ENCODE measurements at places on chromosomes 6 and 20.
A peak's percentile ranks its signal among the peaks of the same experiment; 100 is the strongest.

- no peak for DNase-seq
Observed at GRCh38 chr6:118319416-118319815, 228.7 kb upstream of the PLN start.

DNA sequence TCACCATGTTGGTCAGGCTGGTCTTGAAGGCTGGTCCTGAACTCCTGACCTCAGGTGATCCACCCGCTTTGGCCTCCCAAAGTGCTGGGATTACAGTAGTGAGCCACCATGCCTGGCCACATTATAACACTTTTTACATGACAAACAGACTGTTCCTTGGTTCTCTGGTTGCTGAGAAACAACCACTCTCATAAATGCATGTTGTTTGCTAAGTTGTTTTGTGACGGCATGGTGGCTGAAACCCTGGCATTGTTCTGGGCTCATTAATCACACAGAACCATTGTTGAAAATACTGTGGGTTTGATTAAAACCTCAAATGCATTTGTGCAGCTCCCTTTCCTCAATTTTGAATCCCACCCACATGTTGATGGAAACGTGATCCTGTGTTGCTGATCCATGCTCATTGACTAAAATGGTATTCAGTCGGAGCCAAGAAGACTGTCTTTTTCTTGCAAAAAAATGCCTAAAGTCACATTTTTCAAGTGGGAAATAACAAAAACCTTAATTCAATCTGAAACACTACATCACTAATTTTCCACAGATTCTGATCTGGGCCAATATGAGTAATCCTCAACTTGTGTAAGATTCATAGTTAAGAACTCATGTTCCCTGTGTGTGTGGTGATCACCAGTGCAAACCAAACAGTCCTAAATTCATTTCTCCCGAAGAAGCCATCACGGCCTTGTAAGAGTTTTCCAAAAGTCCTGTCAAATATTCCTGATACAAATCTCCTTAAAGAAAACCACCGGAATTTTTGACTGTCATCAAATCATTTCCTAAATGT lies 132.8 kb downstream of the FNDC1 start:
- no peak for DNase-seq

DNA sequence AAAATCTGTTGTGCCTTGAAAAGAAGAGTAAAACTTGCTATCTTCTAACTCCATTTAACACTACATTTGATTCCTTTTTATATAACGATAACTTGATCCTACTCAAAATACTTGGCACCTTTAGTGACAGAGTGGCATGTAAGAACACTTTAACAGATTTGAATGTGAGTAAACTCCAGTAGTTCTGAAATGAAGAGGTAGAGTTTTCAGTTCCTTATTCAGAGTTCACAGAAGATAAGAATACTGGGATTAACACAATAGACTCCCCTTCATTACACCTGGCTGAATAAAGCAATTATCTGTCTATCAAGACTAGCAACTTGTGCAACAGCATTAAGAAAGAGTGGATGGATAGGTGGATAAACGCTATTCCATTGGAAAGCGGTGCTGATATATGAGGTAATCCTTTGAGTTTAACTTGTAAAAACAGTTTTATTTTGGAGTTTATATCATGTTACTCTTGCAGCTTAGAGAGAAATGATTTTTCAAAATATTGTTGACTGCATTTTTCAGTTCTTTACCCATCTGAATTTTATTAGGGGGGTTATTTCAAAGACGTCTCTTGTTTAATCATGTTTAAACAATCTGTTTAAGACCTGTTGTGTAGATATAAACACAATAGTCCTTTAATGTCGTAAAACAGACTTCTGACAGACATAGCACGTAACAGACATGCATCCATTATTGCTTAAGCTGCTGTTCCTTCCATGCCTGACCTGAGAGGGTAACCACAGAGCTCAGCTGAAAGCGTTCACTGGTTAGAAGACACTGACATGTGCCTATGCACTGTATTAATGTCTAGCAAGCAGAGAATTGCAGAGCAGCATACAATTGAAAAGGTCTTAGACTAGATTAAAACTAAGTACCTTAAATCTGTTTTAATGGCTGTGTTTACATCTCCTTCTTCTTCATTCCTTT lies 102.4 kb upstream of the SUPT3H start:
- DNase-seq = peak; percentile 56

GRCh38 chr20:6866741-6867140 lies 99.3 kb downstream of the BMP2 start:
- DNase-seq = no peak

DNA sequence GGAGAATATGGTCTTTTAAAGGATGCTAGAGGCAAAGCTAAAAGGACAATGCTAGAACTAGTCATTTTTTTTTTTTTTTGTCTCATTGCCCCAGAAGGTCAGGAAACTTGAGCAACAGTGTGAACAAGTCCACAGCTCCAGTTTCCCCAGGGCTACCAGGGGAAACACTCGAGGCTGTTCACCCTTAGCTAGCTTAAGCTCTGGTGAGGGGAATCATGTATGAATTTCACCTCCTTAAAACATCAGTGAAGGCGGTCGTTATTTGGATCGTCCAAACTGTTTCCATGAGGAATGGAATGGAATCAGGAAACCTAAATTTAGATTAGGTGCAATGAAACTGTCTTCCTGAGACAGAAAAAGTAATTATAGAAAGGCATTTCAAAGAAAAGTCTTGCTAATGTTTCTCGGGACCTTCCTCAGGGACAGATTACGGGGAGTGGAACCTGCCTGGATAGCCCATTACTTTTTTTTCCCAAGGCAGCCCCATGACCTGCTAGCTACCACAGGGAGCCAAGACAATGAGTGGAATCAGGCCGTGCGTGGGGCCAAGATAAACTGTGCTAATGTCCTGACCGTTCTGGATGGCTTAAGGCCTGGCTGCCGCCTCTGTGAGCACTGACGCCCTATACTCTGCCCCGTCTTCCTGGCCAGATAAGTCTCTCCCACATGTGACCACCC lies 164.8 kb upstream of the SGK1 start:
- no peak for DNase-seq

GRCh38 chr20:16321291-16321690 lies 252.0 kb downstream of the KIF16B start:
- no peak for DNase-seq

GRCh38 chr6:125789576-125790357 lies 993 bp upstream of the NCOA7 start:
- DNase-seq = peak; percentile 57

- DNase-seq = no peak
Observed at GRCh38 chr6:64010010-64010409, 374.4 kb downstream of the PHF3 start.

DNA sequence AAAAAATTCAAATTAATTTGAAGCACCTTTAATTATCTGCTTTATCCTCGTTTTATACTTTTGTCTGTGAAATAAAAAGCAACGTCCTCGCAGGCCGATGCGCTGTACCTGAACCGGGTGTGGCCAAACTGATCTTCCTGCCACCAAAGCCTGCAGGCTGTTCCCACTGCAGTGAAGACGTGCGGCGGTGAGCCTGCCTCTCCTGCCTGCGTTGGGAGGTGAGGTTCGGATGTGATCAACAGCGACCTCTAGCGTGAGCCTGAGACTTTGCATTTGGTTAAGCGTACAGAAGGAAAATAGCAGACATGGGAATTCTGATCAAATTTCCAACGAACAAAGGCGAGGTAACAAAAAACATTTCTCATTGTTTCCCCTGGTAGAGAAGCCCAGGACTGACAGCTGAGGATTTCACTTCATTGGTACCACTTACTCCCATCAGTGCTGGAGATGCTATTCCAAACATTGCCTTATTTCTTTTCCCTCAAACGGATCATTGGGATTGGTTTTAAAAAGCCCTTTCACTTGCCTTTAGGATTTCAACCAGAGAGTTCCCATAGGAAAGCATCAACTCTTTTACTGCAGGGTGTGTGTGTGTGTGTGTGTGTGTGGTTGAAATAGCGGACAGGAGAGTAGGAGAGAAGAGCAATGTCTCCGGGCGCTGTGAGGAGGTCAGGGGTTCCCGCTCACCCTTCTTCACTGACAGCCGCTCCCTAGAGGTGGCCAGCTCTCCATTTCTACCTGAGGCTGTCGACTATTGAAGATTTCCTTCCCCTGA lies 56.6 kb upstream of the CCN6 start:
- peak; percentile 89 for DNase-seq

DNA sequence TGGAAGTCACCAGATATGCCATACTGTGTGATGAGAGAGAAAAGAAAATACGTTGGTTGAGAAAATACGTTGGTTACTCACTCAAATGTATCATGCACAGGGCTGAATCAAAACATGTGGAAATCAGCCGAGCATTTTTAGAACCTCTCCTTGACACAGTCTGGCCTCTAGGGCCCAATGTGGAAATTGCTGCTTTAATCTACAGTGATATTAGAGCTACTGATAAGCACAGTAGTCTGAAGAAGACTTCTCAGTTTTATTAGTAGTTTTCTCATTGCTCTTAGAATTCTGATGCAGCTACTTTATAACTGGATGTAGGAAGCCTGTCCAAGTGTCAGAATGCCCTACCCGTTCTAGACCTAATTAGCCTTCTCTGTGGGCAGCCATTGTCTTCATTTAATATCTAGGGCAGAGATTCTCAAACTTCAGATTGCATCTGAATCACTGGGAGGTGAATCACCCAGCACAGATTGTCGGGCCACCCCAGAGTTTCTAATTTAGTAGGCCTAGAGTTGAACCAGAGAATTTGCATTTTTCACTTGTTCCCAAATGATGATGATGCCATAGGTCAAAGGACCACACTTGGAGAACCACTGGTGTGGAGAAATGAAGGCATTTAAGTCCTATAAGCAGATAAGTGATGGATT lies 229.1 kb downstream of the PLCB1 start:
- no peak for DNase-seq

DNA sequence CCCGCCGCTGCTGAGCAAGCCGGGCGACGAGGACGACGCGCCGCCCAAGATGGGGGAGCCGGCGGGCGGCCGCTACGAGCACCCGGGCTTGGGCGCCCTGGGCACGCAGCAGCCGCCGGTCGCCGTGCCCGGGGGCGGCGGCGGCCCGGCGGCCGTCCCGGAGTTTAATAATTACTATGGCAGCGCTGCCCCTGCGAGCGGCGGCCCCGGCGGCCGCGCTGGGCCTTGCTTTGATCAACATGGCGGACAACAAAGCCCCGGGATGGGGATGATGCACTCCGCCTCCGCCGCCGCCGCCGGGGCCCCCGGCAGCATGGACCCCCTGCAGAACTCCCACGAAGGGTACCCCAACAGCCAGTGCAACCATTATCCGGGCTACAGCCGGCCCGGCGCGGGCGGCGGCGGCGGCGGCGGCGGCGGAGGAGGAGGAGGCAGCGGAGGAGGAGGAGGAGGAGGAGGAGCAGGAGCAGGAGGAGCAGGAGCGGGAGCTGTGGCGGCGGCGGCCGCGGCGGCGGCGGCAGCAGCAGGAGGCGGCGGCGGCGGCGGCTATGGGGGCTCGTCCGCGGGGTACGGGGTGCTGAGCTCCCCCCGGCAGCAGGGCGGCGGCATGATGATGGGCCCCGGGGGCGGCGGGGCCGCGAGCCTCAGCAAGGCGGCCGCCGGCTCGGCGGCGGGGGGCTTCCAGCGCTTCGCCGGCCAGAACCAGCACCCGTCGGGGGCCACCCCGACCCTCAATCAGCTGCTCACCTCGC lies 1.5 kb downstream of the ARID1B start:
- DNase-seq = peak; percentile 60

DNA sequence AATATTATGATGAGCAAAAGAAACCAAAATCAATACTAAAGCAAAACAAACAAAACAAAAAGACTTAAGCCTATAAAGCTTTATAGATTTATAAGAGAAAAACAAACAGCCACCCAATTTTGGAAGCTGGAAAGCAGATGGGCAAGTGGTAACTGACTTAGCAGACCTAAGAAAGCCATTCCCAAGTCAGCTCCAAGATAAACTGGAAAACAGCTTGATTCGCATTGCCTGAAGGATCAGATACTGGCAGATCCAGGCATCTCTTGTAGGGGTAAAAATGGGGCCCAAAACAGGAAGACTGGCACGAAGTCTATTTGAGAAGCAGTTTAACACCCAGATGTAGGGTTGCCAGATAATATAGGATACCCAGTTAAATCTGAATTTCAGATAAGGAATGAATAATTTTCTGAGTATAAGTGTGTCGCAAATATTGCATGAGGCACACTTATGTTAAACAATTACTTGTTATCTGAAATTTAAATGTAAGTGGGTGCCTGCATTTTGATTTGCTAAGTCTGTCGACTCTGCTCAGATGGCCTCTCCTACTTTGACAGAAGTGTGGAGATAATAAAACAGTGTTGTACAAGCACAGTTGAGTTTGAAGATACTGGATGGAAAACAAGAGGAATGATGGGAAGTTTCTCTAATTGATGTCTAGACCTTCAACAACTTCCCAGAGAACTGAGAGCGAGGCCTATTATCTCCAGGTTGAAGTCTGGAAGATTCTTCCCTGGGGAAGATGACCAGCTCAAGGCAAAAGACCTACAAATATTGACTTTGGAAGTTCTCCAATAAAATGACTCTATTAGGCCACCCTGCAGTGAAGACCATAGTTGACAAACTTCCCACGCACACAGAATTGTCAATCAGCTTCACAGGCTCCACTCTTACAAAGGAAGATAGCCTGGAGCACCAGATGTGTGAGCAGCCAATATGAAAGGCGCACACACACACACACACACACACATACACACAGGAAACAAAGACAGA lies 113.4 kb downstream of the FAM50B start:
- DNase-seq = no peak

- no peak for DNase-seq
Observed at GRCh38 chr6:11665604-11666326, 112.8 kb downstream of the ADTRP start.

DNA sequence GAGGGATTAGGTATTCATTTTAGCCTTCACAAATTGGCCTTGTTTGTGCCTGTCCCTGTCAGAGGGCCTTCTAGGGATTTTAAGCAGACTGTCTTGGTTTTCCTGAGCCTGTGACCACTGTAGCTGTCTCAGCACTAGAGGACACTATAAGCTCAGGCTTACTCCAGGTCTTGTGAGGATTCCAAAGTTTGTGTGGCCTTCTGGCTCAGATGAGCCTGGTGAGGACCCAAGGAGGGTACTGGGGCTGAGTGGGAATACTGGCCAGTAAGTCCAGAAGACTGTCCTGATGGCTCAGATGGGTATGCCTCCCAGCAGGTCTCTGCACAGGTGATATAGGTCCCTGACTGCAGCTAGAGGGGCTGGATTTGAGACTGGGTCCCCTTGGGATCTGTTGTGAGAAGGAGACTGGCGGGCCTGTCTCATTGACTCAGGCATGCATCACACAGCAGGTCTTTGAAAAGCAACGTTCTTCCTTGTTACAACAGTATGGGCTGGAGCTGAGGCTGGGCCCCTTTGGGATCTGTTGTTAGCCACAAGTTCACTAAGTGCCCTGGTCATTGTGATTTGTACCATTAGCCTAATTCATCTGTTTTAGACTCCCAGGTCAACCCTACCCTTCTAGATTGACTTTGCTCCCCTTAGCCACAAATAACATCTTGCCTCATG lies 26.3 kb upstream of the TFB1M start:
- no peak for DNase-seq

DNA sequence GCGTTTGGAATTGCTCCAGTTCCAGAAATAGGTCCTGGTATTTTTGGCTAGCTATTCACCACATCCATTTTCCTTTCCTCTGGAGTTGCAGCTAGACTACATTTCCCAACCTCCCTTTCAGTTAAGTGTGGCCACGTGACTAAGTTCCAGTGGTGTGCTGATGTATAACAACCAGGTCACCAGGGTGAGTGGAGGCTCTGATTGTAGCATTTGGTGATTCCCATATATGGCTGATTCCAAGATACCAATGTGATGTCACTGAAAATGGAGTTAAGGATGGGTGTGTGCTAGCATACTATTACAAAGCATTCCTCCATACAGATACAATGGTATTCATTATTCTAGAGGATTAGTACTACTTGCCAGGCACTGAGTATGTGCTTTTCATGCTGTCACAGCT lies 49.7 kb upstream of the STK35 start:
- no peak for DNase-seq

- DNase-seq = no peak
Observed at GRCh38 chr6:88472851-88473525, 306.8 kb upstream of the CNR1 start.
